ENCODE measurements at places on chromosomes 4 and X. TPM values are rescaled to one million over a fixed set of nuclear protein-coding genes. Genes with fewer than 3 reads are reported as not detected.

The XK gene
- 3.4 TPM for polyA plus RNA-seq

DNA sequence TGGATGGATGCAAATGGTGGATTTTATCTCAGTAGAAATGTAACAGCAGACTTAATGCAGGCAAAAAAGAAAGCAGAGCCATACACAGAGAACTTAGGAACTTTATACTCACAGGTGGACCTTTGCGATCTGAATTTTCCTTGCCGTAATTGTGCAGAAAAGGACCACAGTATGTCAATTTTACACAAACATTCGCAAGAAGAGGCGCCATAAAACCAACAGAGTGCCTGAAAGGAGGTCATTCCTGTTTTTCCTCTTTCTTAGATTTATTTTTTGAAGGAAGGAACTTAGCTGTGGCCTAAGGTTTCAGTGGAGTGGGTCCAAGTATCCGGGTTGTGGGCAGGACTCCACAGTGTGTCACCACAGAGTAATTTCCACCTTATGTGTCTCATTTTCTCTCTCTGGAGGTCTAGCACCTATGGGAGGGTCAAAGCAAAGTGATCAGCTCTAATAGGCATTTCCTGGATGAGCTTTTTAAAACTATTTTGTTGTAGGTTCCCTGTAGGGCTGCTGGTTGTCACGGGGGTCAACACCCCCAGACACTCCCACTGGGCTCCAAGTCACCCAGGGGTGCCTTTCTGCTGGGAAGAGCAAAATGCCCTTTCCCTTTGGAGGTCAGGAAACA is 24.7 kb upstream of the PBDC1 start:
- DNase-seq = no peak

GRCh38 chr4:149928507-149928906 is 112.9 kb upstream of the IQCM start:
- DNase-seq = no peak

The IL1RAPL2 gene
- polyA plus RNA-seq = not detected

DNA sequence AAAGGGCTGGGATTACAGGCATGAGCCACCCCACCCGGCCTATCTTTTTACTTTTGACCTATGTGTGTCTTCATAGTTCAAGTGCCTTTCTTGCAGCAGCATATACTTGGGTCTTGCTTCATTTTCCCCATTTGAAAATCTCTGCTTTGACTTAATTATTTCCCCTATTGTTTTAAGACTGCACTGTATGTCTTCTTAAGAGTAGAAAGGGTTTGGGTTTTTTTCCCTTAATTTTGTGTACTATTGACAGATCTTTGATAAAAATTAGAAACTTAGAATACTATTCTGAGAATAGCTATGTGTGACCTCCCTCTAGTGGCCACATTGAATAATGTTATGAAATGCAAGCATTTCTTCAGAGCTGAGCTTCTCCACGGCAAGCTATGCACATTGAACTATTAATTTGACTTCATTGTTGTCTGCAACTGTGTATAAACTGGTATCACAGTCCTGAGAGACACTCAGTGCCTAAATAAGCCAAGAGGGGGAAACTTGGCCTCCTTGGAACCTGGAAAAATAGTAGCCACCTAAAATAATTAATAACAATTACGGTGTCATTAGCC is 8.7 kb upstream of the SLC25A4 start:
- no peak for DNase-seq

The FREM3 gene
- polyA plus RNA-seq = 0.02 TPM

Data from right cardiac atrium (tissue), 5 donors.